ENCODE measurements at places on chromosomes 16 and 17.
A peak's percentile ranks its signal among the peaks of the same experiment; 100 is the strongest.

DNA sequence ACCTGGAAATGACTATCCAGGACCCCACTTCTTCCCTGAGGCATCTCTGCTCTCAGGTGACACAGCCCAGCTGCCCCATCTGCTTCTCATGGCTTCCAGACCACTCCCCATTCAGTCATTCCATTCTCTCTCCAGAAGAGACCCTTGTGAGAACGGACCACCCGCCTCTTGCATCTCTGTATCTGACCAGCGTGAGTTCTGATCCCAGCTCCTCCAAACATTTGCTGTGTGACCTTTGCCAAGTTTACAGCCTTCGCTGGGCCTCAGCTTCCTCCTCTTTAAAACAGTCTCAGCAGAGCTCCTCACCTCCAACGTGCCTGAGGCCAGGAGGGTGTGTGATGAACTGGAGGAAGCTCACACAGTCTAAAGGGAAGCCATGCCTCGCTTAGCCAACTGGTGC lies 39.6 kb downstream of the C16orf82 start:
- DNase-seq = no peak

GRCh38 chr16:27721531-27722181 lies 171.7 kb downstream of the KATNIP start:
- DNase-seq = no peak

DNA sequence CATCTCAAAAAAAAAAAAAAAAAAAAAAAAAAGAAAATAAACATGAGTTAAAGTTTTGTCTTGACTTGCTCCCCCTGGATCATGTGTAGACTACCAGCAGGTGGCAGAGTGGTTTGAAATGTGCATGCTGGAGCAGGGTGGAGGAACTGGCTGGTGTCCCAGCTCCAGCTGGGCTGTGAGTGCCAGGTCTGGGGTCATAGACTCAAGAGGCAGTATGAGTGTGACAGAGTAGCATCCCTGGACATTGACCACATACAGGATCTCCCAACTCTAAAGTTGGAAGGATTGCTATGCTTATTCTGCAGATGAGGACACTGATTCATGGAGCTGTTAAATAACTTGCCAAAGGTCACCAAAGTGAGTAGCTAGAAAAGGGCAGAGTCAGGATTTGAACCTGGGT lies 198.0 kb upstream of the MPHOSPH6 start:
- DNase-seq = peak; percentile 38

DNA sequence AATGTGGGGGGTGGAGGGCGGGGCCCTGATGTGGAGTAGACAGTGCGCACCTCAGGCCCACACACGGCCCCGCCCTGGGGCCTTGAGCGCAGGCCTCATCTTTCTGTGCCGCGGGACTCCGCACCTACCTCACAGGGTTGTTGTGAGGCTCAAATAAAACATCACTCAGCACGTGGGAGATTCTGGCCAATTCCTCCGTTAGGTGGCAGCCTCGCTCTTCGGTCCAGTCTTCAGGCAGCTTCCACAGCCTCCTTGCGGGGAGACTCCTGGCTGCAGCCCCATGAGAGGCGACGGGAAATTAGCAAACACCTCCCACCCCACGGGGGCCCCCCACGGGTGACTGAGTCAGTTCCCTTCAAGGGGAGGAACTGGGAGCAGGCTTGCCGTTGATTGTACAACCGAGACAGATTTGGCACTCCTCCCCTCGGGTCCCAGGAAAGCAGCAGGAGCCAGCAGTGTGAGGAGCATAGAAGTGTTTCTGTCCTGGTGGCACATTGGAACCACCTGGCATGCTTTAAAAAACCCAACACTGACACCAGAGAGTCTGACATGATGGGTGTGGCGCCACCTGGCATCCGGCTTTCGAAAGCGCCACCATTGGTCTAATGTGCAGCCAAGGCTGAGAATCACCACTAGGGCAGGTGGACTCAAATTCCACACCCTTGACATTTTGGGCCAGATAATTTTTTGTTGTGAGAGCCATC lies 7.6 kb downstream of the MRM1 start:
- DNase-seq = peak; percentile 31

DNA sequence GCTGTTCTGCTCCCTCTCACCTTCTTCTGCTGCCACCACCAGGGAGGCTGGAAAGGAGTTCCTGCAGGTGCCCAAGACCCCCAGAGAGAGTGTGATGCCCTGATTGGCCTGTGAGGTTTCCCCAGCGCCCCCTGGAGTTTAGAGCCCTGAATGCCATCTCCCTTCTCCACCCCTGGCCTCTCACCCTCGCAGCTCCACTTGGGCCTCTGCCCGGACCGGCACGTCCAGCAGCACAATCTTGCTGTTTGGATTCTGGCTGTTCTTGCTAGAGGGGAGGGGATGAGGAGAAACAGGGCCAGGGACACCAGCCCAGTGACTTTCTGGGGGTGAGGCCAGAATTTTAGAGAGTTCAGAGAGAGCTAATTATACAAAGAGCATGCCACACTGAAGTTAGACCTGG lies 12.5 kb upstream of the FAM171A2 start:
- DNase-seq = no peak

DNA sequence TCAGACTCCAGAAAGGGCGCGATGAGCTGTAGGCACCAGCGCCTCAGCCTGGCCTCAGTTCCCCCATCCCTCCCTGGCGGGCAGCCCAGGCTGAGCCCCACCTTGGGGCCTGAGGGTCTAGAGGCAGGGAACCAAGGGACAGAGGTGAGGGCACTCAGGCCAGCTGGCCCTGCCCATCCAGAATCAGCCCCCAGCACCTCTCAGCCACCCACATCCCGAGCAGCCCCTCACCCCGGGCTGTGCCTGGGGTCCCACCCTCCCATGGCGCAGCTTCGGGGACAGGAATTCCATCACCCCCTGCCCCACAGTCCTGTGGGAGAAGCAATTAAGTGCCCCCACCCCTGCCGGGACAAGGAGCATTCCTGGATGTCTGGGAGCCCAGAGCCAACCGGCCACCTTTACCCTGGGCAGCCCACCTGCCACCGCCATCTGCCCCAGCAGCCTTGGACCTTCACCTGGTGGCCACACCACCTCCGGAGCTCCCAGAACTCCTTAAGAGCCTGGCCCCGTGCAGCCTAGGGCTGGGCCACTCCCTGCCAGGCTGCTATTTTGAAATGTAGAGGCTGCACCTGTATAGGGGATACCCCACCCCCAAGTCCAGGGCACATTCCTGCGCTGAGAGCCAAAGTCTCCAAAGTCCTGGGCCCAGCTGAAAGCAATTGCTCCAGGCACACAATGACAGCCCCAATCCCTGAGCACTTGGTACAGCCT lies 33.7 kb upstream of the PVALEF start:
- DNase-seq = no peak

GRCh38 chr16:11429823-11430222 lies 84.6 kb downstream of the RMI2 start:
- no peak for DNase-seq

DNA sequence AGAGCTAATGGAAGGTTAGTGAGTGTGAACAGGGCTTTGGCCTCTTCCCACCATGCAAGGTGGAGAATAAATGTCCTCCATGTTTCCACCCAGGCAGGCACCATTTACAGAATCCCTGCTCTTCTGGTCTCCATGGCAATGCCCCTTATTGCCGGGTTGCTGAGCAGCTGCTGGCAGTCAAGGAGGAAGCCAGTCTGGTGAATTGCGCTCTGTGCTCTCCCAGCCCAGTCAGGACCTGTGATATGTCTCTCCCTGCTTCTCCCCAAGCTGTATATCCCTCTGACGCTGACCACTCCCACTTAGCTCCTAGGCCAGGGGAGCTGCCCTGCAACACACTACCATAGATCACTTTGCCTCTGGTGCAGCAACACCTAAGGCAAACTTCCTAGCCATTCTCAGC lies 402.1 kb upstream of the ERCC4 start:
- DNase-seq = no peak

- no peak for DNase-seq
Observed at GRCh38 chr16:19680881-19681340, 37.1 kb downstream of the KNOP1 start.

DNA sequence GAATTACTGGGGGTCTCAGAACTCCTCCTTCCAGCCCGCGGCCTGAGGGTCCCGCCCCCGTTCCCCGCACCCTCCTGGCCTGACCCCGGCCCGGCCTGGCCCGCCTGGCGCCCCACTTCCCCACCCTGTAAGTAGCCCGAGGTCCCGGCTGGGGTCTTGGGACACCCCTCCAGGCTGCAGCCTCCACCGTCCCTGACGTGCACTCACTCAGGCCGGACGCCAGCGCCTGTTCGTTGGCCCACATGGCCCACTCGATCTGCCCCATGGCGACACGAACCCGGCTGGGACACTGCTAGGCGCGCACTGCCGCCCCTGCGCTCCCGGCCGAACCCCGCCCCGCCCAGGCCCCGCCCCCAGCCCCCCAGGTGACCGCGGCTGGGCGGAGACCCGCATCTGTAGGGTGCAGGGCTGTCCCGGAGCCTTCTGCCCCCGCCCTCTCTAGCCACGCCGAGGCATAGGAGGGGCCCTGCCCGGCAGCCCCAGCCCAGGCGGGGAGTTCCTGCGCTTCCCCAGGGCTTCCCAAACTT lies at the start of gene CYBA:
Gene CYBA (minus strand): TSS at position 305 of the 527 bp plus-strand sequence. CDS start 40 bp downstream, at position 265.
- DNase-seq = peak; percentile 57

- DNase-seq = no peak
Observed at GRCh38 chr16:11033629-11034420, 89.5 kb downstream of the CLEC16A start.

GRCh38 chr16:3787924-3788661 lies 70.8 kb upstream of the TRAP1 start:
- DNase-seq = no peak

GRCh38 chr16:54116124-54116655 lies 170.4 kb downstream of the IRX3 start:
- DNase-seq = no peak

- DNase-seq = no peak
Observed at GRCh38 chr17:15917438-15918027, 27.4 kb upstream of the ADORA2B start.

DNA sequence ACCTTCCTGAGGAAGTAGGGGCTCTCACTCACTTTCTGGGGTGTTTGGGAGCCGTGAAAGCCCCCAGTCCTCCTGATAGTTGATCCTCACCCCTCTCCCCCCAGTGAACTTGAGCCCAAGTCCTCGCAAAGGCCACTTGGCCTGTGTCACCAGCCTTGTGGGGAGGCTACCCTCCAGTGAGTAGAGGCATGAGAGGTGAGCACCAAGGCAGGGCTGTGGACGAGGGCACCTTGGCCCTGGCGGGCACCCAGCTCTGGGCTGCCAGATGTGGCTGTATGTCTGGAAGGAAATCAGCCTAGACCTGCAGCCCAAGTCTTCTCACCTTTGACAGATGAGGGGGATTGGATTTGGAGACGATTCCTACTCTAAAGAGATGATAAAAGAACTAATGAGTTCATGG lies 3.1 kb downstream of the TTYH2 start:
- DNase-seq = no peak

DNA sequence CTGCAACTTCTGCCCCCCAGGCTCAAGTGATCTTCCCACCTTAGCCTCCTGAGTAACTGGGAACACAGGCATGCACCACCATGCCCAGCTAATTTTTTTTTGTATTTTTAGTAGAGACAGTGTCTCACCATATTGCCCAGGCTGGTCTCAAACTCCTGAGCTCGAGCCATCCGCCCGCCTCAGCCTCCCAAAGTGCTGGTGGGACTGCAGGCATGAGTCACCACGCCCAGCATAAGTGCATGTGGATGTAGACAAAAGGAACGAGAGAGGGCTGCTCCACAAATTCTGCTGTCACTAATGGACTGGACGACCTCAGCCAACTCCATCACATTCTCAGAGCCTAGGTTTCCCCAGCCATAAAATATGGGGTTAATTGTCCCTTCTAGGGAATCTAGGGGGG lies 7.7 kb upstream of the SP2 start:
- no peak for DNase-seq

- no peak for DNase-seq
Observed at GRCh38 chr17:53659181-53659580, 163.5 kb upstream of the KIF2B start.

DNA sequence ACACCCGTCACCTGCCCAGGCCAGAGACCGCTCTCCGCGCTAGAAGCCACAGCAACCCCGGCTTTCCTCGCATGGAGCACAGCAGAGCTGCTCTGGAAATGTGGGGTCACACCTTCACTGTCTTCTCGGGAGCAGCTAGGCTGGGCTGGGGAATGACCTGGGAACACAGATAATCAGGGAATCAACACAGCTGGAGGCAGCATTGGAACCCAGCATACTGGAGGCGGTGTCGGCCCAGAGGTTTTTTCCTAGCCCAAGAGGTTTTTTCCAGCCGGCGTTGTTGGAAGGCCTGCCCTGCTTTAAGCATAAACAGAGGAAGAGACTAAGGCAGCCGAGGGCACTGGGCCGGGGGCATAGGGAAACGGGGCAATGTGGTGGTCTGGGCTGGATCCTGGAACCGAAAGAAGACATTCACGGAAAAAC lies 791 bp upstream of the PLD6 start:
- DNase-seq = no peak

DNA sequence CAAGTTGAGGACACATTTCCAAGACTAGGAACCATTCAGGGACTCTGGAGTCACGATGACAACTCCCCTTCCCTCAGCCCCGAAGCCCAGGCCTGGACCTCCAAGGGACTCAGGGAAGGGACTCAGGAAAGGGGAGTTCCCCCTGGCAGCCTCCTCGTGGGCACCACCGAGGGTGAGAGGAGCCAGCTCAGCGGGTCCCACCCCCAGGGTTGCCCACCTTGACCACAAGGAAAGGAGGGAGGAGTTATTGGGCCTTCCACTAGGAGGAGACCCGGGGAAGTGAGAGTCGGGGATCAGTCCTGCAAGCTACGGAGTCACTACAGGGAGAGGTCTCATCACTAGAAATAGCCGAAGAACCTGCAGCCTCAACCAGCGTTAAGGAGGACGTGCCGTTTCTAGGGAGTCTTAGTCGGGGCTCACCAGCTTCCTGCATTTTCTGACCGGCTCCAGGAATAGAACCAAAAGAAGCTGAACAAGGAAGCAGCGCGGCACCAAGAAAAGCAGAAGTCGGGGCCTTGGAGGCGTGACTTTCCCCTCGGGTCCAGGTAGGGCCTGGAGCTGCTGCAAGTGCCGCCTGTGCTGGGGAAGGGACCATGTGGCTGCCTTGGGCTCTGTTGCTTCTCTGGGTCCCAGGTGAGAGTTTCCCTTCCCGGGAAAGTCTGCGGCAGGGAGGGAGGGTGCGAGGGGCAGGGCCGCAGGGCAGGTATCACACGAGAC lies at the start of gene CD300A:
Gene CD300A (plus strand): TSS at position 524 of the 717 bp plus-strand sequence. CDS start 70 bp downstream, at position 594.
- no peak for DNase-seq

GRCh38 chr17:63918305-63918704 lies 334 bp downstream of the GH1 start:
- DNase-seq = no peak

GRCh38 chr16:89354325-89354724 lies 136.0 kb downstream of the ANKRD11 start:
- DNase-seq = no peak

GRCh38 chr16:81716478-81717225 lies 62.4 kb upstream of the PLCG2 start:
- no peak for DNase-seq

- DNase-seq = peak; percentile 48
Observed at GRCh38 chr17:49899191-49899485, 51.3 kb upstream of the TAC4 start.
